Pericardium fibroblast (primary cell): ENCODE measurements at places on chromosomes 7 and 10. TPM values are rescaled to one million over a fixed set of nuclear protein-coding genes. Genes with fewer than 3 reads are reported as not detected.

ITGA8 gene
- 0.94 and 3.5 TPM in 2 replicates for total RNA-seq

HOXA10 gene
- total RNA-seq: 2.3 TPM in 1 of 2 replicates, not detected in the other

ADAM8 gene
- total RNA-seq: 0.09 and 0.70 TPM in 2 replicates

FKBP9 gene
- 325 and 351 TPM in 2 replicates for total RNA-seq

ACSL5 gene
- 4.3 and 6.5 TPM in 2 replicates for total RNA-seq

ACBD7 gene
- total RNA-seq: 0.47 and 2.5 TPM in 2 replicates

ZNF800 gene
- total RNA-seq: 10.2 and 14.2 TPM in 2 replicates

AEBP1 gene
- 74.7 and 104 TPM in 2 replicates for total RNA-seq

OPN4 gene
- not detected in 2 replicates for total RNA-seq

ZNF853 gene
- 2.9 and 3.3 TPM in 2 replicates for total RNA-seq

TUBB8 gene
- total RNA-seq: not detected in 2 replicates

TMEM184A gene
- not detected in 2 replicates for total RNA-seq

AOC1 gene
- total RNA-seq: not detected in 2 replicates

CYP26A1 gene
- total RNA-seq: not detected in 2 replicates

MRC1 gene
- total RNA-seq: 0.09 TPM in 1 of 2 replicates, not detected in the other

LDB1 gene
- total RNA-seq: 44.2 and 68.1 TPM in 2 replicates

TLL2 gene
- total RNA-seq: under 0.01 TPM in 1 of 2 replicates, not detected in the other

PNLIPRP1 gene
- not detected in 2 replicates for total RNA-seq
